Stimulated activated CD8-positive, alpha-beta memory T cell treated with anti-CD3 and anti-CD28 coated beads, Interleukin-12 subunit alpha, Interleukin-12 subunit beta, amount 100 ng/mL, for 1 hour (primary cell): ENCODE measurements at places on chromosomes 2 and 18.

- DNase-seq, result no peak
Measured at GRCh38 chr18:74963820-74964446, 245.0 kb downstream of the PTGR3 start.

DNA sequence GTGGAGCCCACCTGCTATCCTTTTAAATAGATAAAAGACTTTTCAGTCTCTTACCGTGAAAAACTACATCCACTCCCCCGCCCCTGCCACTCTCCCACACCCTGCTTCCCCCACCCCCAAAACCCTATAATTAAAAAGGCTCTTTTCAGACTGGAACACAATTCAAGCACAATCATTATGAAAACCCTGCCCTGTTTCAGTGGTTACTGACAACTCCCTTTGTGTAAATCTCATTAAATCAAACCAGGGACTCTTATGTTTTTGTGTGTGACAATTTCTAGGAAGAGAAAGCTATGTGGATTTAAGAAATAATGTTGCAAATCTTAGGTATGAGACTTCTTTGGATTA lies 21.0 kb upstream of the ZNF532 start:
- DNase-seq, result no peak

DNA sequence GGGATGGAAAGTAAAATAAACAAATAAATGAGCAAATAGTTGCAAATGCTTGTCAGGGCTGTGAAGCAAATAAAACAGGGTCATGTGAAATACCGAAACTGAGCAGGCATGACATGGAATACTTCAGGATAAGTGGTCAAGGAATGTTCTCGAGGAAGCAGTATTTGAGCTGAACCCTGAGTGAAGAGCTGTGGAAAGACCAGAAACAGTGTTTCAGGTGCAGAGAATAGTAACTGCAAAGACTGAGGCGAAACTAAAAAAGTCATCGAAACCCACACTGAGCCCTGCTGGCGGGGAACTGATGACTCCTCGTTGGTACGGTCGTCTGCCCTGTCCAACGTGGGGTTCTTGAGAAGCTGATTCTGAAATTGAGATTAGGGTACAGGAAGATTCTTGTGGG lies 27.2 kb upstream of the MYCN start:
- DNase-seq, result no peak

GRCh38 chr2:39498786-39499185 lies 61.7 kb upstream of the MAP4K3 start:
- no peak for DNase-seq

GRCh38 chr2:16442971-16443370 lies 222.7 kb downstream of the CYRIA start:
- DNase-seq, result no peak
